ENCODE measurements at places on chromosomes 5 and 9. TPM values are rescaled to one million over a fixed set of nuclear protein-coding genes. Genes with fewer than 3 reads are reported as not detected.

Gene CDC20B
- not detected for total RNA-seq

DNA sequence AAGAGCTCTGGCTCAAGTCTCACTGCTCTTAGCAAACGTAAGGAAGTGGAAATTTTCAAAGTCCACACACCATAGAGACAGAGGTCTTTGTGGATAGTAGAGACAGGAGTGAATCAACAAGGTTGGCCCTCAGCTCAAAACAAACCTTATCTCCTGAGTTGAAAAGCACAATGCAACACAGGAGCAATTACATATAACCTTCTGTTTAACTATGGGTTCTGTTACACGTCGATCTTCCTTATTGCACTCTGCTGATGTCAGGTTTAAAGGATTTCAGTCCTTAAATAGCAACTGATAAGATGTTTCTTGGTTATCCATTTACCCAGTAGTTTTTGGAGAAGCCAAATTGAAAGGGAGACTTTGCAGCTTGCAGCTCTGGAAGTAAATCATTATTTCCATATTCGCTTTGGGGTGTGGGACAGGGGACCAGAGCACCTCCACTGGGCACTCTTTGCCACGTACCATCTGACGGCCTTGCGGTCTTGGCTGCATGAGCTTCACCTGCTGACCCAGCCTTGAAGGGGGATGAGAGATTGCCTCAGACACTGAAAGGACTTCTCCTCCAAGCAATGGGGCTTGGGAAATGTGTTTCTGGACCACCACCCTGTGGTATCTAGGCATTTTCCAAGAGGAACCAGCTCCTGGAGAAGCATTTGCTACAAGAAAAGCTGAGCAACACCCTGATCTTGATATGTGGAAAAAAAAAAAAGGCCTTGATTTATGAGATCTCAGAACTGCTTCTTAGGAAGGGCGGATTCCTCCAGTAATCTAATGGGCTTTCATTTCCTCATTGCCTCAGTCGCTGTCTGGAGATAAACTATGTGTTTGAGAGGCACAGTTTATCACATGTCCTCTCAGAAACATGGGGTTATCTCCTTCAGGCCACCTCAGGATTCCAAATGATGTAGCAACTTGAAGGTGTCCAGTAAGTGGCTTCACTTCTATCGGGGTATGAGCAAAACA lies 56.2 kb upstream of the ZNF622 start:
- H3K27me3 ChIP-seq, result no peaks in the 10 kb centered on the region
- peak overlapping the region; percentile 13 for H3K4me3 ChIP-seq
- peaks cover 8% of the 10 kb centered on the region for H3K4me1 ChIP-seq
- H3K27ac ChIP-seq, result peak overlapping the region; percentile 86

- peaks cover 11% of the 10 kb centered on the region for H3K4me1 ChIP-seq
- DNase-seq, result no peak
- H3K36me3 ChIP-seq, result no peaks in the 10 kb centered on the region
- H3K27ac ChIP-seq, result no peak overlapping the region
- H3K27me3 ChIP-seq, result no peaks in the 10 kb centered on the region
These were observed 27.7 kb downstream of the PIK3R1 start for GRCh38 chr5:68243251-68243650.

GRCh38 chr5:145903867-145904266 lies 31.1 kb upstream of the GRXCR2 start:
- H3K36me3 ChIP-seq, result no peaks in the 10 kb centered on the region
- H3K27ac ChIP-seq, result no peak overlapping the region
- DNase-seq, result no peak
- H3K4me1 ChIP-seq, result no peaks in the 10 kb centered on the region

- H3K36me3 ChIP-seq, result no peaks in the 10 kb centered on the region
- H3K27me3 ChIP-seq, result no peaks in the 10 kb centered on the region
- no peaks in the 10 kb centered on the region for H3K4me1 ChIP-seq
These were observed 155.8 kb downstream of the MYO10 start for GRCh38 chr5:16780325-16780724.

DNA sequence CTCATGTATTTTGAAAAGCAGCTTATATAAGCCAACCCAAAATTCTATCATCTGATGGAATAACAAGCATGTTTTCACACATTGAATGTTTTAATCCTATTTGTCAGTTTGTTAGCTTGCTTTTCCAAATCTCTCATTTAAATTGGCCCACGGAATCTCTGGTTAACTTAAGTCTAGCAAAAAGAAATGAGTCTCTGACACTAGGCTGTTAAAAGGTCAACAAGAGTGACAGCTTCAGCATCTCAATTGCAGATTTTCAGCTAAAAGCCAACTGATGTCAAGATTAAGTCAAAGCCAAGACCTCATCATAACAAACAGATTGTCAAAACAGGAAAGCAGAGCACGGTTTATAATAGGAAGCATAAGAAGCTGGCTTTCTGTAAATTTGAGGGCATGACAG lies 49.4 kb upstream of the CDH9 start:
- H3K36me3 ChIP-seq, result no peaks in the 10 kb centered on the region
- H3K4me3 ChIP-seq, result no peak overlapping the region
- DNase-seq, result no peak
- no peak overlapping the region for H3K27ac ChIP-seq
- no peaks in the 10 kb centered on the region for H3K4me1 ChIP-seq

GRCh38 chr9:94622087-94622800 lies 17.1 kb downstream of the FBP1 start:
- H3K27ac ChIP-seq, result no peak overlapping the region
- H3K4me3 ChIP-seq, result no peak overlapping the region
- DNase-seq, result no peak
- H3K36me3 ChIP-seq, result peaks cover 13% of the 10 kb centered on the region

- no peak overlapping the region for H3K27ac ChIP-seq
- no peak overlapping the region for H3K4me3 ChIP-seq
- no peak for DNase-seq
- no peaks in the 10 kb centered on the region for H3K36me3 ChIP-seq
These were observed 284.4 kb downstream of the ENC1 start for GRCh38 chr5:74356009-74356695.
